ENCODE measurements at places on chromosomes 3 and 15.

GRCh38 chr3:188683032-188683521 is 488.7 kb upstream of the TPRG1 start:
- DNase-seq, result no peak

- DNase-seq, result no peak
Measured at GRCh38 chr3:73801444-73801843, 176.7 kb upstream of the PDZRN3 start.

DNA sequence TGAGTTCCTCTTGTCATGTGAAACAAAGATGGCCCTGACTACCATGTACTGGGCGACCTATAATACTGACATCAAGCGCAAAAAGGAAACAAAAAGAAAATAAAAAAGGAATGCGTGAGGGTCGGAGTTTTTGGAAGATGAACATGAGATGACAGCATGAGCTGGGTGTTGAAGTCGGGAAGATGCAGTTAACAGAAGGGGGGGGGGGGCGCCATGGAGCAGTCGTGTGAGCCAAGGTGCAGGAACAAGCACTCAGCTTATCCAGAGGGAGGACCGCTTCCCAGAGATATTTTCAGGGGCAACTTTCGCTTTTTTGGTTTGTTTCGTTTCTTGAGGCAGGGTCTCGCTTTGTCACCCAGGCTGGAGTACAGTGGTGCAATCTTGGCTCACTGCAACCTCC is 110.2 kb downstream of the RORA start:
- no peak for DNase-seq

GRCh38 chr3:52345521-52346109 is 29.5 kb downstream of the DNAH1 start:
- DNase-seq, result no peak

DNA sequence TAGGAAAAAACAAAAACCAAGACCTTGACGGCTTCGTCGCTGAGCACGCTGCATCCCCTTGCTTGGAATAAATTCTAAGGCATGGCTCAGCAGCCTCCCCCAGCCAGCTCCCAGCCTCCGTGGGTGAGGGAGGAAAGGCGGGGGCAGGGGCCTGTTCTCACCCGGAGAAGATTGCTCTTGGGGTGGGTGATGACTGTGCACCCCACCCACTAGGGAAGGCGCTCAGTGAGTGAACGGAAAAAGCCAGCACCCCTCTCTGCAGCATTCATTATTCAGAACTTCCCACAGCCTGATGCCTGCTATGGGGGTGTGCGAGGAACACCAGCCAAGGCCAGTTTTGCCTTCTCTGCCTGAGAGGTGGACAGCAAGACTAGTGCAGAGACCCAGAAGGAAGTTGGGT is 19.3 kb upstream of the NTRK3 start:
- DNase-seq, result no peak

DNA sequence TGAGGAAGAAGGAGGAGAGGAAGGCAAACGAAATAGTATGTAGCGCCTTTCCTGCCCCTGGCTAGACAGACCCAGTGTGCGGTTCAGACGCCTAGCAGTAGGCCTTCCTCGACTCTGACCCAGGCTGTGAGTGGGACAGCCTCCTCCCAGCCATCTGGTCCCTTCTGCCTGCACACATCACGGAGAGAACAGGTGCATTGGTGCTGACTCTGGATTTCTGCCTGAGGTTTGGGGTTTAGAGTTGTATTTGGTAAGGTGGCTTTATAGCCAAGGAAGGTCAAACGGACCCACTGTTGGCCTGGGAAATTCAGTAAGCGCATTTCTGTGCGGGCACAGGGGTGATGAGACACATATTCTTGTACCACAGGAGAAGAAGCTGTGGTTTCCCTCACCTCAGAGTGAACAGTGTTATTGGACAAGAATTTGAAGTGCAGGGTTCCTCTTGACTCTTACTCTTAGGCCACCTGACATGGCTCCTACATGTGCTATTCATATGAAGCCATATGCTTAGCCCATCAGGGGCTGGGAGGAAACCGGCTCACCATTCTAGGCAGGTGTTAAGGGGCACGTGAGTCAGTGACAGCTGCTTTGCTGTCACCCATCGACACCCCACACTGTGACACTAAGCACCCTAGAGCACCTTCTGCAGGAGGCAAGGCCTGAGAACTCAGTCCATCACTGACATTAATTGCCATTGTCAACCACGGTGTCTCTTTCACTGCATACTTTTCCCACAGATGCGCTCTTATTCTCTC is 143.3 kb downstream of the CHDH start:
- no peak for DNase-seq

GRCh38 chr3:99466331-99466730 is 172.1 kb upstream of the COL8A1 start:
- no peak for DNase-seq

GRCh38 chr3:151852074-151852811 is 21.2 kb upstream of the SUCNR1 start:
- DNase-seq, result no peak

GRCh38 chr15:68700455-68701123 is 120.1 kb downstream of the ANP32A start:
- no peak for DNase-seq

DNA sequence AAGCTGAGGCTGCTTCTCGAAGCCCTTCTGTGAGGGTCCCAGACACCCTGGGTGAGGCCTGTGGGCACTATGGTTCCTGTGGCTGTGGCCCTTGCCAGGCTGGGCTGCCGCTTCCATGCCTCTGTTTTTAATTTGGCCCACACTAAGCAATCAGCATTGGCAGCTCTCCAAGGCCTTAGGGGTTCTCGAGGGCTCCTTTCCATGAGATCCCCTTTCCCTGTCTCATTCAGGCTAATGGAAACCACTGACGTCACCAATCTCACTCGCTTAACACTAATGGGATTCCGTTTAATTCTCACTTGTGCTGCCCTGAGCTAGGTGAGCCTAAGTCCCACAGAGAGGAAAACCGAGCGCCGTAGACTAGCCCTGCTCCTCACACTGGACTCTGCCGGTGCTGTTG is 60.2 kb upstream of the RAB6B start:
- DNase-seq, result no peak

DNA sequence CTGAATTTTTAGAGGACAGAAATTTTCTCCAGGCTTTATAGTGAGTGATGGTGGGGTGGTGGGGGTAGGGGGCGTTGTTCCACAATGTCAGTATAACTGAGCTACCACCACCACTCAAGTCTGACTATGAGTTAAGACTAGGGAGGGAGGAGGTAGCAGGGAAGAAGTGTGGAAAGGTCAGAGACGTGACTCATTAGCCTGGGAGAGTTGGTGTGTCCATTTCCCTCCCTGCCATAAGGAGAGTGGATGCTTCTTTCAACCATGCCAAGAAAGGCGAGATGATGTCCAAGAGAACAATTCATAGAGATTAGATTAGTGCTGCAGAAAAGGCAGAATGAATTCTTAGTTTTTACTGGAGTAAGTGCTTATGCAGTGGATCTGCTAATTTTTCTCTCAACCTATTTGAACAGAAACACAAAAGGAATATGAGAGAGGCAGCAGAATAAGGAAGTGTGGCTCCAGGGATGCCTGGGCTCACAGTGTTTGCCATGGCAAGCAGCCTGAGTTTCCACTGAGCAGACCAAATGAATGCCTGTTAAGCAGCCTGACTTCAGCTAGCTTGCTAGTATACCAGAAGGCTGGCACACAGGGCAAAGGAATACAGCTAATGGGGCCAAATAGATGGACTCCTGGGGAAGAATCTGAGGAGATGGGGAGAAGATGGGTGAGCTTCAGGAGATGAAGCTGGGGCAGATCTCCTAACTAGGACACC is 708.9 kb downstream of the NTRK3 start:
- DNase-seq, result no peak

GRCh38 chr3:12136371-12136770 is 22.3 kb downstream of the TIMP4 start:
- DNase-seq, result no peak

GRCh38 chr3:111733154-111733553 is 125.9 kb upstream of the PHLDB2 start:
- DNase-seq, result no peak

DNA sequence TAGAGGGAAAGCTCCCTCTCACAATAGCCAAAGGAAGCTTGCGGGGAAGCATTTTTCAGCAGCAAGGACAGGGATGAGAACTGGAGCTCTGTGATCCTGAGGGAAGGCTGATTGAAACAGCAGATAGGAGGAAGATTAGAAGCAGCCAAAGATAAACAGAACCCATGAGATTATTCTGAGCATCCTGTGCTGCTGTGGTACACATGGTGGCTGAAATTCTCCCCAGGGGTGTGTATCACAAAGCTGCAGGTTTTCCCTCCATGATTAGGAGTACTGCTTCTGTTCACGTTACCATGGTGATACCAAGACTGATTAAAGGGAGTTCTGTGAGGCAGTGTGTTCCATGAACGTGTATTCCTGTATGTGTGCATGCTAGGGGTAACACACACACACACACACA is 30.3 kb upstream of the PSMD6 start:
- DNase-seq, result no peak

DNA sequence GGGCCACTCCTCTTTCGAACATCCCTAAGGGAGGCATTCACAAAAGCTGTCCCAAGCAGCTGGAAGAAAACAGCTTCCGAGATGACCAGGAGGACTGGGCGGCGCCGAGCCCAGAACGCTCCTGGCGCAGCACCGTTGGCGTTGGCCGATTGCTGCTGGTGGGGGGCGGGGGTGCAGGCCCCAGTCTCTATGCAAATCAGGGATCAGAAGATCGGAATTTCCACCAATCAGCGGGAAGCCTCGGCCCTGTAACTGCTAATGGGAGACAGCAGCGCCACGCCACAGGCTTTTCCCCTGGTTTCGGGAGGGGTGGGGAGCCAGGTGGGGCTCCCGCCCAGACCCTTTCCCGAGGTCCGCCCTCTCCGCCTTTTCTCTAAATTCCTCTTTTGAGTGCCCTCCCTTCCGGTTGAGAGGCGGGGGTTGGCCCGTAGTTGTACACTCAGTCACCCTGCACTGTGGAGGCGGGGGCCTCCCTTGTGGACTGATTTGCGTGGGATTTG is 27.0 kb downstream of the HMCES start:
- DNase-seq, result no peak

DNA sequence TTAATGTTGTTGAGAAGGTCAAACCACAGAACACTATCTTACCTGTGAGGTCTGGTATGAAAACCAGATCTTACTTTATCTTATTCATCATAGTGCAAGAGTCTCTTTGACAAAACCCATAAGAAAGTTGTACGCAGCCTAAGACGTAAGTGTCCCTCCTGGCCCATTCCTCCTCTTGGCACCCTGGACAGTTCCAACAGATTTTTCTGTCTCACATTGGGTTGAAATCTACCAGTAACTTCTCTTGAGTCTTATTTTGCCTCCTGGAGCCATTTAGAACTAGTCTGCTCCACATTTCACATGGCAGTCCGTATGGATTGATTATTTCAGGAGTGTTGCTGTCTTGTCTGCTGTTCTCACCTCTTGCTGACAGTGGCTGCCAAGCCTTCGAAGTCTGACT is 498.4 kb downstream of the PDCD6IP start:
- DNase-seq, result no peak

- peak; percentile 37 for DNase-seq
Measured at GRCh38 chr3:172546628-172547214, 23.5 kb upstream of the TNFSF10 start.

- no peak for DNase-seq
Measured at GRCh38 chr3:73573204-73573603, 51.5 kb downstream of the PDZRN3 start.

DNA sequence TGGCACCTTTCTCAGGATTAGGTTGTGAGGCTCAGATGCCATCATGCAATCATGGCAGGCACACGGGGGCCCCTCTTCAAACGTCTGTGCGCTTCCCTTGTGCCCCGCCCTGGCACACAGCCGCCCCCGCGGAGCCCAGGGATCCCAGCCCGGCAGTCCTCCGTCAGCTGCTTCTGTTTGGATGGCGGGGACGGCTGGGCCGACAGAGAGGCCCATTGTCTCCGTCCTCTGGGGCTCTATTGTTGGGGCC is 849 bp upstream of the HDAC11 start:
- DNase-seq, result no peak

DNA sequence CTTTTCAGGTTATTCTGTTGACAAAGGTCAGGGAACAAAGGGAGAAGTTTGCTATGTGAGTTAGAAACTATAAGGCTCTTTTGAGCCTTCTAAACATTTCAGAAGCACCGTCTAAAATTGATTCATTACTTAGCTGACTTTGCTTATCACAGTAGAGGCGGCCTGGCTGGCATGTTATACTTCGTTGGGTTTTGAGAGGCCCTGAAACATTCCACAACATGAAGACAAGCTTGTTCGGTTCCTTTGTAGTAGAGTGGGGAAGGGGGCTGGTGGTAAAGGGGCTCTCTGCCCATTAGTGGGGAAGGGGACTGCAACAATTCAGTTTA is 23.6 kb downstream of the ZBTB38 start:
- no peak for DNase-seq

DNA sequence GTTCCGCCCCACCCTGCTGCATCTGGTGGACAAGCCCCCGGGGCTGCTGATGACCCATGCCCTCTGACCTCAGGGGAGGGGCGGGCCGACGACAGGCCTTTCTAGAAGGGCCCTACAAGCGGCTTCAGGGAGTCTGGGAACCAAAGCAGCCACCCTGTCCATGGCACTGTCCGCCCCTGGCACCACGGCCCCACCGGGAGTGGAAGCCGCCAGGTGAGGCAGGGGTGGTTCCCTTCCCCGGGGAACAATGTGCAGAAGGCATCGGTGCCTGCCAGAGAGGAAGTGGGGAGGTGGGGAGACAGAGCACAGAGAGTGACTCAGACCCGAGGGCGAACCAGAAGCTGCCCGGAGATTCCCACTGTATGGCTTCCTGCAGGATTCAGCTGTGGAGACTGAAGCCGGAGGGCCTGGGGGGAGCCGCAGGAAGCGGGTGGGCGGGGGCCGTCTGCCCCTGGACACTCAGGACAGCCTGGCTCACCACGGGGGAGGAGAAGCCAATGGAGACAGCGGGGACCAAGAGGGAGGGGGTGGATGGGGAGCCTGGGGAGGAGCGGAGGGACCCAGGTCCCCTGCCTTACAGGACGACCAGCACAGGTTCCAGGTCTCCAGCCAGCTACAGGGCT is 134.0 kb downstream of the TPRA1 start:
- no peak for DNase-seq

DNA sequence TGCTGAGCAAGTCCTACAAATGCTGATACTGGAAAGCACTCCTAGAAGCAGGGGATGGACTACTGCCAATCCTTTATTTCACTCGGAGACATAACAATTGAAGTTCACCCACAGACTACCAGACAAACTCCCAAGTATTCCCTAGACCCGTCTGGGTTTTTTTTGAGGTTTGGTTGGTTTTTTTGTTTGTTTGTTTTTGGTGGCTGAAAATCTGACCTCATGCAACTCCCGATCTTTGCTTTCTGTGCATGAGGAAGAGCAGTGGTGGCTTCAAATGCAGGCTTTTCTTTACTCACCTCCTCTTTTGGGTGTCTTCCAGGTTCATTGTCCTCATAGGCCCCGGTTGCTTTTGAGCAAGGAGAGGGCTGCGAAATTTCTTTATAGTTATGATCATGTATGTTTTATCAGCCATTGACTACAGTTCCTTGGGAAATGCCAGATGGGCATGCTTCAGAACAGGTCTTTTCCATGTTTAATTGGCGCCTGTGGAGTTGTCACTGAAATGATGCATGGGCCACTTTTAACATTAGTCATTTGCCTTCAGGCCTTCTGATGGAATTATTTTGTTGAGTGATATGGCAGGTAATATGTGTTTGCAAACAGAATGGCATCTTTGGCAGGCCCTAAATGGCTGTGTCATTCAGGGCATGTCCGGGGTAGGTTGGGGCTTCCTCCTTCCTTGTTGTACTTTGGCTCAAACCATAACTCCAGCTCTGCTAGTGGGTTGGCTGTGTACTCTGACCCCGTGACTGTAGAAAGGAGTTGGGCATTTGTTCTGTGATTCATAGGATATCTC is 81.3 kb upstream of the ZBED2 start:
- no peak for DNase-seq

Data from SIG-M5 (cell line).